ENCODE measurements at places on chromosomes 12 and 14.

- no peak for DNase-seq
Observed at GRCh38 chr12:40946612-40947194, 241.4 kb upstream of the PDZRN4 start.

GRCh38 chr12:49279706-49280159 lies 14.9 kb downstream of the TUBA1C start:
- no peak for DNase-seq

- no peak for DNase-seq
Observed at GRCh38 chr14:50008562-50008961, 107.8 kb downstream of the VCPKMT start.

GRCh38 chr14:54395284-54395683 lies 1.5 kb upstream of the CDKN3 start:
- DNase-seq, result no peak

- no peak for DNase-seq
Observed at GRCh38 chr12:3157581-3158323, 80.6 kb downstream of the TSPAN9 start.

DNA sequence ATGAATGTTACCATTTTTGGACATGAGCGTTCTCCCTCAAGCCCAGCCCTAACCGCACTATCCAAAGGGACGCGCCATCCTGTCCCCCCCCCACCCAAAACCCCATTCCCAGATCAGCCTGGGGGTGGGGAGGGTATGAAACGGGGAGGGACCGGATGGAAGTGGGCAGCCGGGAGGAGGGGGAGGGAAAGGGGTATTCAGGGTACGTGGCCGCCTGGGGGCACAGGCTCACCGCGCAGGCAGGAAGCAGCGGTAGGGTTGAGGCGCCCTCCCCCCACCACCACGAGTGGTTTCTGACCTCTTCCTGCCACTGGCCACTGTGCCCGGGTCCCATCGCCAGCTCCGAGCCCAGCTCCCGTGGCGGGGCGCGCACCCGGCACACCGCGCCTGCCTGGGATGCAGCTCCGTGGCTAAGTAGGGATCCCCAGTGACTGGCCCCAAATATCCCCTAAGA lies 1.4 kb downstream of the ACTN1 start:
- no peak for DNase-seq

DNA sequence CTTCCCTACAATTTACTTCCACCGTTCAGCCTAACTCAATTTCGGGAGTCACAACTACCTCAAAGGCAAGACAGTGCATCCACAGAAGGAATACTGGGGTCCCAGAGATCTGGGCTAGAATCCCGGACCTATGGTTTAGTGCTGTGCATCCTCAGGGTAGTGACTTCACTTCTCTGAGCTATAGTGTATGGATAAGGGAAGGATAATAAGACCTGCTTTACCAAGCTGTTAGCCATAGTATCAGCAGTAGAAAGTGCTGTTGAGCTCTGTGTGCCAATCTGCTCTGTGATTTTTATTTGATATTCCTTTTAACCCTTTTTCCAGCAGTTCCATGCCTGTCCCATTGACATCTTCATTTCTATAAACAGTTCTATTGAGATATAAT lies 1044.3 kb downstream of the BCL11B start:
- DNase-seq, result no peak

All from vagina (tissue), 2 donors.